Aortic smooth muscle cell (primary cell): ENCODE measurements at places on chromosomes 16 and 17. TPM values are rescaled to one million over a fixed set of nuclear protein-coding genes. Genes with fewer than 3 reads are reported as not detected.

KRT24 gene
- total RNA-seq, result not detected in 2 replicates

MCRIP2 gene
- 14.2 and 19.3 TPM in 2 replicates for total RNA-seq

DNAAF8 gene
- 1.1 and 1.3 TPM in 2 replicates for total RNA-seq

KCTD19 gene
- under 0.01 TPM in 1 of 2 replicates, not detected in the other for total RNA-seq

KRTAP4-3 gene
- not detected in 2 replicates for total RNA-seq

PRKCB gene
- total RNA-seq, result under 0.01 and 0.19 TPM in 2 replicates

PPL gene
- total RNA-seq, result 12.2 and 15.2 TPM in 2 replicates

EPX gene
- not detected in 2 replicates for total RNA-seq

HIGD1B gene
- total RNA-seq, result not detected in 2 replicates

GAS7 gene
- total RNA-seq, result 0.25 and 0.66 TPM in 2 replicates

EFNB3 gene
- under 0.01 and 0.12 TPM in 2 replicates for total RNA-seq

SLC5A11 gene
- not detected in 2 replicates for total RNA-seq

MIF4GD gene
- 11.6 and 11.9 TPM in 2 replicates for total RNA-seq

CRYM gene
- total RNA-seq, result 0.26 and 0.56 TPM in 2 replicates

QRICH2 gene
- 2.1 and 3.2 TPM in 2 replicates for total RNA-seq

GEMIN4 gene
- total RNA-seq, result 5.2 and 8.5 TPM in 2 replicates

C16orf46 gene
- total RNA-seq, result 0.06 and 0.53 TPM in 2 replicates

PARD6A gene
- 2.5 and 3.4 TPM in 2 replicates for total RNA-seq

MYH2 gene
- total RNA-seq, result not detected in 2 replicates

TP53TG3F gene
- not detected in 2 replicates for total RNA-seq

C17orf75 gene
- 16.0 and 22.5 TPM in 2 replicates for total RNA-seq

HOXB2 gene
- 1.5 and 1.8 TPM in 2 replicates for total RNA-seq

ADAD2 gene
- total RNA-seq, result not detected in 2 replicates
